Activated CD8-positive, alpha-beta T cell treated with anti-CD3 and anti-CD28 coated beads for 36 hours (primary cell): ENCODE measurements at places on chromosomes 5 and 9. TPM values are rescaled to one million over a fixed set of nuclear protein-coding genes. Genes with fewer than 3 reads are reported as not detected.

Gene SLC31A2
- total RNA-seq: 3.4 TPM

Gene ZCCHC9
- total RNA-seq: 37.1 TPM

Gene SLC38A9
- 12.0 TPM for total RNA-seq

Gene PHYKPL
- 60.4 TPM for total RNA-seq

Gene GFI1B
- total RNA-seq: not detected

Gene PKD2L2
- total RNA-seq: not detected

Gene CCIN
- total RNA-seq: not detected

Gene IRGM
- 1.4 TPM for total RNA-seq

Gene ST6GALNAC4
- 34.9 TPM for total RNA-seq

Gene RMRP
- 13,164 TPM for total RNA-seq

Gene PCDHA3
- total RNA-seq: not detected

Gene LIFR
- not detected for total RNA-seq

Gene CTXN3
- not detected for total RNA-seq

Gene MLANA
- total RNA-seq: not detected

Gene ZNF366
- not detected for total RNA-seq

Gene FAT2
- total RNA-seq: not detected

Gene FANCG
- total RNA-seq: 91.5 TPM

Gene KIAA0825
- 0.32 TPM for total RNA-seq

Gene UBE2D2
- total RNA-seq: 253 TPM

Gene CEL
- total RNA-seq: 2.9 TPM

Gene ARHGEF37
- total RNA-seq: 1.1 TPM

Gene GPX3
- not detected for total RNA-seq

Gene PCSK5
- total RNA-seq: 4.7 TPM

Gene TAS2R1
- not detected for total RNA-seq

Gene GNA14
- not detected for total RNA-seq

Gene LCN12
- 1.3 TPM for total RNA-seq

Gene SPATA31A3
- total RNA-seq: not detected

Gene IL3
- total RNA-seq: 0.25 TPM

Gene B4GALT1
- total RNA-seq: 41.4 TPM

Gene SLC23A1
- 0.89 TPM for total RNA-seq

Gene MCIDAS
- total RNA-seq: 0.18 TPM

Gene RNF183
- total RNA-seq: 0.27 TPM

Gene TRIM36
- total RNA-seq: 0.72 TPM

Gene PCDHA2
- not detected for total RNA-seq

Gene QRFP
- not detected for total RNA-seq

Gene GOLGA1
- 20.9 TPM for total RNA-seq

Gene ACOT12
- not detected for total RNA-seq

Gene SLC9A3
- total RNA-seq: 3.2 TPM

Gene IFNB1
- total RNA-seq: 1.1 TPM

Gene PJA2
- total RNA-seq: 67.4 TPM

Gene PCA3
- not detected for total RNA-seq

Gene ADGRV1
- 0.18 TPM for total RNA-seq

Gene SPINK6
- not detected for total RNA-seq

Gene PHF24
- 0.11 TPM for total RNA-seq

Gene CSF1R
- total RNA-seq: not detected

Gene DMRT3
- not detected for total RNA-seq

Gene CNTNAP3
- total RNA-seq: not detected

Gene ISL1
- total RNA-seq: not detected

Gene SPINK4
- total RNA-seq: not detected

Gene TMEM215
- not detected for total RNA-seq

Gene GABRA1
- total RNA-seq: not detected

Gene MACIR
- total RNA-seq: 8.6 TPM

Gene GDA
- total RNA-seq: not detected

Gene SLC25A2
- not detected for total RNA-seq

Gene CD74
- 277 TPM for total RNA-seq

Gene DNM1
- 0.59 TPM for total RNA-seq

Gene ADGRD2
- total RNA-seq: not detected

Gene PCDHGB5
- not detected for total RNA-seq

Gene ZFP2
- 0.36 TPM for total RNA-seq
